ENCODE measurements at places on chromosomes 5 and 9. TPM values are rescaled to one million over a fixed set of nuclear protein-coding genes. Genes with fewer than 3 reads are reported as not detected.

DNA sequence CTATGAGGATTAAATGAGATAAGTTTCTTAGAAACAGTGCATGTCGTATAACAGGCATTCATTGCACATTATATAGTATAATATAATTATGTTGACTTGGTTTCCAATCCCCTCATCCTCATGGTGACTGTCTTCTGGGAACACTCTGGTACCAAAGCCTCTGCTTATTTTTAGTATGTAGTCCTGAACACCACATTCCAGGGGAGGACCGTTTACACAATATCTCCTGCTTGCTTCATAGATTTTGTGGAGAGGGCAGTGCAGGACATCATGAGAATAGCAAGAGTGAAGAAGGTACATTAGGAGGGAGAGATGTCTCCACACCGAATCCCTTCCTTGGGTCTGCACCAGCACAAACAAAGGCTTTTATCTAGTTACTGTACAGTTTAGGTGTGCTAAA is 20.5 kb upstream of the BHMT start:
- no peak for DNase-seq
- H3K27ac ChIP-seq, result no peak overlapping the region
- H3K4me3 ChIP-seq, result no peak overlapping the region
- no peaks in the 10 kb centered on the region for H3K36me3 ChIP-seq

- no peak overlapping the region for H3K27ac ChIP-seq
- no peak overlapping the region for H3K4me3 ChIP-seq
- peaks cover 10% of the 10 kb centered on the region for H3K4me1 ChIP-seq
Measured at GRCh38 chr9:93565089-93565488, 11.3 kb upstream of the PHF2 start.

GRCh38 chr5:141874262-141874964 is 3.8 kb downstream of the PCDH1 start:
- peaks cover 80% of the 10 kb centered on the region for H3K27me3 ChIP-seq
- H3K4me1 ChIP-seq, result peaks cover 25% of the 10 kb centered on the region
- H3K36me3 ChIP-seq, result no peaks in the 10 kb centered on the region

DNA sequence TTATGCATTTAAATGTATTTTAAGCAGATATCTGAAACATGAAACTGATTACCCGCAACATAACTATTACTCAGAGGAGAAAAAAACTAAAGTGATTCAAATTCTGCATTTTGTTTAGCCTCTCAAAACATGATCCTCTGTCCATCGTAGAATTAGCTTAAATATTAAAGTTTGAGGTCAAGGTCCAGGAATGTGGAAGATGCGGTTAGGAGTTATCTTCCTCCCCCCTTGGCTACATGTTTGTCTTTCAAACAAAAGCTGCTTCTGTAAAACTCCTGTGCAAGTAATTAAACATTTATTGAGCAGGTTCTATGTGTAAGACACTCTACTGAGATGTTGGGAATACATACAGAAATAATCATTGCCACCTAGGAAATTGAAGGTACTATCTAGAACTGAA is 175.0 kb upstream of the ISL1 start:
- no peak overlapping the region for H3K27ac ChIP-seq
- no peaks in the 10 kb centered on the region for H3K36me3 ChIP-seq
- no peaks in the 10 kb centered on the region for H3K27me3 ChIP-seq
- no peaks in the 10 kb centered on the region for H3K4me1 ChIP-seq
- H3K4me3 ChIP-seq, result no peak overlapping the region
- no peak for DNase-seq

DNA sequence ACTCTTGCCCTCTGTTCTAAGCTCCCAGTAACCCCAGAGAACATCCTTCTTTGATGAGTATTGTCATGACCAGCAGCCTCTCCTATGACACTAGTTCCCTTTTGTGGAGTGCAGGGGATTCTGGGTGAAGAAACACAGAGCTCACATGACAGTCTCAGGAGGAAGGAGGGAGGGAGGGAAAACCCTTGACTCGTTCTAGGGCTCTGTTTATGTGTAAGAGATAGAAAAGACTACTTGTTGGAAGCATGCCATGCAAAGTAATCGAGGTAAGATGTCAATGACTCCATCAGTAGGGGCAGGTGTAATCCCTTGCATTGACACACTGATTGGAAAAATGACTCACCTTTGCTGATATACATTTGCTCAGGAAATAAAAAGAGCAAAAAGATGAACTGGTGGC is 190.2 kb upstream of the ELL2 start:
- H3K4me1 ChIP-seq, result no peaks in the 10 kb centered on the region
- H3K27me3 ChIP-seq, result no peaks in the 10 kb centered on the region
- DNase-seq, result peak; percentile 38
- no peak overlapping the region for H3K4me3 ChIP-seq
- H3K36me3 ChIP-seq, result no peaks in the 10 kb centered on the region

GRCh38 chr5:62509806-62510205 is 68.8 kb upstream of the LRRC70 start:
- no peaks in the 10 kb centered on the region for H3K4me1 ChIP-seq
- peaks cover 2% of the 10 kb centered on the region for H3K36me3 ChIP-seq
- H3K27ac ChIP-seq, result no peak overlapping the region
- H3K4me3 ChIP-seq, result no peak overlapping the region
- no peaks in the 10 kb centered on the region for H3K27me3 ChIP-seq
- DNase-seq, result peak; percentile 7

DNA sequence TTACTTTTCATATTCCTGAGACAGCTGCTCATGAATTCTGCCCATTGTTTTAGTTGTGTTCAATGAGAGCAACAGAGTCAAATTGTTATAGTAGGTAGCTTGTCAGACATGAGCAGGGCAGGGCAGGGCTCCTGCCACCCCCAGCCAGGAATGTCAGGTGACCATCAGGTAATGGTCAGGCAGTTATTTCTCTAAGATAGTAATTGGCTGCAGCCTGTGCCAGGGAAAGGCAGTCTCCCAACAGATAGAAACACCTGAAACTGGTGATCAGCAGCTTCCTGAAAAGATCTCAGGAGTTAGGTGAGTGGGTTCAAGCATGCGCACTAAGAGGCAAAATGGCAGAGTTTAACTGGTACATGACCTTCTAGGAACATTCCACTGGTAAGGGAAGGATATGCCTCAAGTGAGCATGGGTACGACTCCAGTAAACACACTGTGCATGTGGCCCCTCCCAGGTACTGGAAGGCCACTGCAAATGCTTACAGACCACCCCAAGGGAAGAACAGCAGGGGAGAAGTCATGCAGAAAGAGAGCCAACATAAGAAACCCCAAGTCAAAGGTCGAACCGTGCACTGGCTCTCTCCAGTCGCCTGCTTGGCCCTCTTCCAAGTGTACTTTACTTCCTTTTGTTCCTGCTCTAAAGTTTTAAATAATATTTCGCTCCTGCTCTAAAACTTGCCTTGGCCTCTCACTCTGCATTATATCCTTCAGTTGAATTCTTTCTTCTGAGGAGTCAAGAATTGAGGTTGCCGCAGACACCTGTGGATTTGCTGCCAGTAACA is 25.1 kb downstream of the CARTPT start:
- no peak for DNase-seq
- no peak overlapping the region for H3K4me3 ChIP-seq
- no peaks in the 10 kb centered on the region for H3K36me3 ChIP-seq

DNA sequence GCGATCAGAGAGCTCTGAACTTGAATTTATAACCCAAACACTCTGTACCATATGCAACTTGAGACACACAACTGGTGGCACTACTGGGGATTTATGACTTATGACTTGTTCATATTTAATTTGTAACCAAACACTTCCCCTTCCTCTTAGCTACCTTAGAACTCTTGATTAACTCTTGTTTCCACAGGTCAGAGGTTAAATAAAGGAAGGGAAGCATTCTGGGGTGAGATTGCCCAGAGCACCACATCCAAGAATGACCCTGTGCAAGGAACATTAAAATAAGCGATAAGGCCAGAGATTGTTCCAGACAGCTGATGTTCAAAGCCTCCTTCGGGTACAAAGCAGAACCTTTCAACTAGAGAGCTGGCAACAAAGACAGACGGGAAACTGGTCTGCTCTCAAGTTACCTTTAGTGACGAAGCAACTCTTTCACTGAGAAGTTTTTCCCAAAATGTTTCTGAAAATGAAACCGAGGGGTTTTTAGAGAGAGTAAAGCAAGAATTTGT is 242.6 kb downstream of the DENND1A start:
- H3K4me3 ChIP-seq, result no peak overlapping the region
- peak; percentile 49 for DNase-seq
- no peaks in the 10 kb centered on the region for H3K27me3 ChIP-seq
- H3K27ac ChIP-seq, result peak overlapping the region; percentile 42

Gene RGP1
- 11.4 TPM for total RNA-seq

Gene SLC34A3
- total RNA-seq, result 0.04 TPM

Gene CYLC2
- total RNA-seq, result not detected

Gene KCNT1
- total RNA-seq, result 3.2 TPM

GRCh38 chr9:69745716-69746437 is 13.9 kb downstream of the PTAR1 start:
- peaks cover 19% of the 10 kb centered on the region for H3K36me3 ChIP-seq
- no peaks in the 10 kb centered on the region for H3K27me3 ChIP-seq

- H3K4me3 ChIP-seq, result no peak overlapping the region
- DNase-seq, result no peak
- no peak overlapping the region for H3K27ac ChIP-seq
- H3K27me3 ChIP-seq, result no peaks in the 10 kb centered on the region
Measured at GRCh38 chr9:136520053-136520540, 25.8 kb downstream of the NOTCH1 start.

GRCh38 chr9:126116351-126117157 is 210.1 kb upstream of the MVB12B start:
- no peaks in the 10 kb centered on the region for H3K36me3 ChIP-seq
- H3K4me3 ChIP-seq, result no peak overlapping the region
- H3K27me3 ChIP-seq, result peaks cover 15% of the 10 kb centered on the region
- DNase-seq, result no peak
- H3K4me1 ChIP-seq, result no peaks in the 10 kb centered on the region

Gene PCDHB12
- 2.4 TPM for total RNA-seq

- no peak for DNase-seq
- no peaks in the 10 kb centered on the region for H3K27me3 ChIP-seq
- no peaks in the 10 kb centered on the region for H3K36me3 ChIP-seq
Measured at GRCh38 chr5:126455728-126456127, 32.5 kb downstream of the GRAMD2B start.

Measured in muscle of leg (tissue), 16 donors.